ENCODE measurements at places on chromosomes 6 and 20.

GRCh38 chr6:27295301-27296079 lies 16.6 kb downstream of the POM121L2 start:
- peak; percentile 66 for DNase-seq

DNA sequence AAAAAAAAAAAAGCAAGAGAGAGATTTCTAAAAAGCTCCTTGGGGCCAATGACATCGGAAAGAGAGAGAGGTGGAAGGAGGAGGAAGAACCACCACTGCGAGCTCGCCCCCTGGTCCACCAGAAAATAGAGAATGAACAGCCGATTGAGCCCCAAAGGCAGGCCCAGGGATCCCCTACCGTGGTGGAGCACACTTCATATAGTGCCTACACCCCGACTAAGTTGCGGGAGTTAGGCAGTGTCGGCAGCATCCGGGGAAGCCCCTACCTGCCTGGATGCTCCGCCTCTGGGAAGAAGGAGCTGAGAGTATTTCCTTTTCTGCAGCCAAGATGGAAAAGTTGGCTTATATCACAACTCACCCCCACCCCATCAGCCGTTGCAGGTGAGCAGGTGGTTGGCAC lies 38.6 kb upstream of the HSF2 start:
- no peak for DNase-seq

- peak; percentile 31 for DNase-seq
These were observed 68.5 kb upstream of the FOXO3 start for GRCh38 chr6:108492131-108492766.

DNA sequence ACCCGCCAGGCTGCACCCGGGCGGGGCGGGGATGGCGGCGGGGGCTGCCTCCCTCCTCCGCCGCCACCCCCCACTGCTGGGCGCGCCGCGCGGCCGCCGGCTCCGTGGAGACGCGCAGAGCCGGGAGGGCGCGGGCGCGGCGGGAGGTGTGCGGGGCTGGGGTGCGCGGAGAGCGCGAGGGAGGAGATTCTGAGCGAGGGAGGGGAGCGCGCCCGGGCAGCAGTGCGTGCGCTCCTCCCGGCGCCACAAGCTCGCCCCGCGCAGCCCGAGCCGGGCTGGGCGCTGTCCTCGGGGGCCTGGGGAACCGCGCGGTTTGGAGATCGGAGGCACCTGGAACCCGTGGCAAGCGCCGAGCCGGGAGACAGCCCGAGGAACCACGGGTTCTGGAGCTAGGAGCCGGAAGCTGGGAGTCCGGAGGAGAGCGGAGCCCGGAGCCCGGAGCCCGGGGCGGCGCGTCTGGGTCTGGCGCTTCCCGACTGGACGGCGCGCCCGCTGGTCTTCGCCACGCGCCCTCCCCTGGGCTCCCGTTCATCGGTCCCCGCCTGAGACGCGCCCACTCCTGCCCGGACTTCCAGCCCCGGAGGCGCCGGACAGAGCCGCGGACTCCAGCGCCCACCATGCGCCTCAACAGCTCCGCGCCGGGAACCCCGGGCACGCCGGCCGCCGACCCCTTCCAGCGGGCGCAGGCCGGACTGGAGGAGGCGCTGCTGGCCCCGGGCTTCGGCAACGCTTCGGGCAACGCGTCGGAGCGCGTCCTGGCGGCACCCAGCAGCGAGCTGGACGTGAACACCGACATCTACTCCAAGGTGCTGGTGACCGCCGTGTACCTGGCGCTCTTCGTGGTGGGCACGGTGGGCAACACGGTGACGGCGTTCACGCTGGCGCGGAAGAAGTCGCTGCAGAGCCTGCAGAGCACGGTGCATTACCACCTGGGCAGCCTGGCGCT lies at the start of gene NTSR1:
Gene NTSR1, plus strand, starts transcription at position 246 of the 946 bp plus-strand sequence. Its CDS starts 372 bp downstream, at position 618.
- peak; percentile 77 for DNase-seq

GRCh38 chr20:56381501-56381900 lies 10.5 kb downstream of the AURKA start:
- no peak for DNase-seq

DNA sequence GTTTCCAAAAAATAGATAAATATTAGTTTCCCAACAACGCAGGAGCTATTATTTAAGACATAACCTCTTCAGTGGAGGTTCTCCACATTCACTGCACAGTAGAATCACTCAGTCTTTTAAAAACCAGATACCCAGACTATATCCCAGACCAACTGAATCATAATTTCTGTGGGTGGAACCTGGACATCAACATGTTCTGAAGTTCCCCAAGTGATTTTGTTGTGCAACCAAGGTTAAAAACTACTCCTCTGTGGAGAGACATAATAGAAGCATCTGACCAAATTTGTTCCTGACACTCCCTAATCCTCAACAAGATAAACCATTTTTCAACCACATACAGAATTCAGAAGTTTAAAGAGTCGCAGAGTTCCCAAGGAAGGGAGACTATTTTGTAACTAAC lies 42.3 kb downstream of the STK38 start:
- DNase-seq = no peak

GRCh38 chr20:22616551-22616950 lies 32.2 kb upstream of the FOXA2 start:
- no peak for DNase-seq
